ENCODE measurements at places on chromosomes 2 and 18.

DNA sequence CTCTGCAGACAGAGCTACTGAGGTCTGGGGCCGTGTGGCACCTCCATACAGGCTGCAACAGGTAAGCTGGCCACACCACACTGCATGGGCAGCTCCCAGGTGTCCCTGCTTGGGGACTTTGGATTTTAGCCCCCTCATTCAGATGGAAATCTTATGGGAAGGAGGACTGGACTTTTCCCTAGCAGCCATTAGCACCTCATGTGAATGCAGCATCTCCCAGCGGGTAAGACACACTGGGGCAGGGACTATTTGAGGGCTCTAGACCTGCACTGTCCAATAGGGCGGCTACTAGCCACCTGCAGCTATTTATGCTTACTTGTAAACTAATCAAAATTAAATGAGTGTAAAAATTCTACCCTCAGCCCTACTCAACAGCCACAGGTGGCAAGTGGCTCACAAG lies 34.2 kb upstream of the GLI2 start:
- DNase-seq = no peak

DNA sequence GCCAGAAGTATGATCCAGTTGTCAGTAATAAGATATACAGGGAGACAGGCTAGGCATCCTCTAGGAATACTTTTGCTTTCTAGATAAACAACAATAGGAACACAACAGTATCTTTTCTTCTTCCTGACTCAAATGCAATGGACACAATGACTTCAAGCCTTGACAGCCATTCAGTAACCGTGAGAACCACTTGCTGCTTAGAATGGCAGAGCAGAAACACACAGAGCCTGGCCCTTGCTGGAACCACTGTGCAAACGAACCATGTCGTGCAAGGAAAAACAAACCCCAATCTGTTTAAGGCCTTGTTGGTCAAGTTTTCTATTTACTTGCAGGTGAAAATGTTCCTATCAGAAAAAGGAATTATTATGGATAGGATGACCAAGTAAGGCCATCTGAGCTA lies 18.8 kb downstream of the TRIP12 start:
- no peak for DNase-seq

GRCh38 chr2:130824492-130825061 lies 12.1 kb upstream of the ARHGEF4 start:
- DNase-seq = peak; percentile 52

GRCh38 chr2:151534001-151534400 lies 124.3 kb downstream of the RIF1 start:
- no peak for DNase-seq

DNA sequence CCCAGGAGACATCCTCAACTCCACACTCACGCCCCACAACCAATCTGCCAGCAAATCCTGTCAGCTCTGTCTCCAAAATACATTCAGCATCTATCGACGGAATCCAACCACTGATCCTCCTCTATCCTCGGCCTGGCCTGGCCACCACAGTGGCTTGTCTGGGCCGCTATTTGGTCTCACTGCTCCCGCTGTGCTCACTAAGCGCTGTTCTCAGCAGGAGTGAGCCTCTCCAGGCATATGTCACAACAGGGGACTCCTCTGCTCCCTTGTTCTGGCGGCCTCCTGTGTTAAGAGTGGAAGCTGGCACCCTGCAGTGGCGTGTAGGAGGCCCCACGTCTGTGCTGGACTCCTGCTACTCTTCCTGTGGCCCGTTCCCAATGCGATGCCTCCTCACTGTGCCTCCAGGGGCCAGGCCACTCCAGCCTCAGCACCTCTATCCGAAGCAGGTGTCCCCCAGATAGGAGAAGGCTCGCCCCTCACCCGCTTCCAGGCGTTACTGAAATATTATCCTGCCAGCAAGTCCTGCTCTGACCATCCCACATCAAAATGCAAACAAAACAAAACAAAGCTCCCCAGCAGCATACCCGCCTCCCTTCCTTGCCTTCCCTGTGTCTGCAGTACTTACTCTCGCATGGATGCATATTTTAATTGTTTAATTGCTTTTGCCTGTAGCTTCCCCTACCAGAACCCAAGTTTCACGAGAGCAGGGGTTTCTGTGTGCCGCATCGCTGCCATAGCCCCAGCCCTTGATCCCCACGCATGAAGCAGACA lies 39.9 kb downstream of the CENPO start:
- no peak for DNase-seq

- no peak for DNase-seq
Measured at GRCh38 chr2:45889053-45889452, 237.6 kb downstream of the PRKCE start.

- no peak for DNase-seq
Measured at GRCh38 chr2:108139521-108139920, 100.2 kb upstream of the SULT1C3 start.

DNA sequence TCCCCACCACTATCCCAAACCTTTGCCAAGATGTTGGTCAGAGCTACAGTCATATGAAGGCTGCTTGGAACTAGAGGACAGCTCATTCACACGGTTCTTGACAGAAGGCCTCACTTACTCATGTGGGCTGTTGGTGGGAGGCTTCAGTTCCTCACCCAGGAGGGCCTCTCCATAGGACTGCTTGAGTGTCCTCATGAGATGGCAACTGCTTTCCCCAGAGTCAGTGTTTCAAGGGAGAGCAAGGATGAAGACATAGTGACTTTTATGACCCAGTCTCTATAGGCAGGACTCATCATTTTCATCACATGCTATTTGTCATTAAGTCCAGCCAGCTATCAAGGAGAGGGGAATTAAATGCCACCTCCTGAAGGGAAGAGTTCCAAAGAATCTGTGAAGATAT lies 33.4 kb upstream of the OLA1 start:
- no peak for DNase-seq

- no peak for DNase-seq
Measured at GRCh38 chr2:111706481-111707001, 177.5 kb downstream of the ANAPC1 start.

DNA sequence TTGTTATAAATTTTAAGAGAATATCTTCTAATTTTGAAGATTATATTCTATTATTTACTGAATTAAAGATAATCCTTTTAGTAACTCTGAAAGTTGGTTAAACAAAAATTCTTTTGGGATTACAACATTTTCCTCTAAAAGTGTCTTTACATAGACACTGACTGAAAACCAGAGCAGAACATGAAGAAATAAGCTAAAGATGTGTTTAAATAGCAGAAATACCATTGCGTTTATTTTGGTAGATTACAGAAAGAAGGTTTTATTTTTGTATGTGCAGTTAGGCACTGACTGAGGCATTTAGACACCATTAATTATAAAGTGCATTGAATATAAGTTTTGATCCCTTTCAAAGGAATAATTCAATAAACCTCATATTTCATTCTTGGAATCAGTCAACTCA lies 13.5 kb upstream of the NPC1 start:
- DNase-seq = no peak

DNA sequence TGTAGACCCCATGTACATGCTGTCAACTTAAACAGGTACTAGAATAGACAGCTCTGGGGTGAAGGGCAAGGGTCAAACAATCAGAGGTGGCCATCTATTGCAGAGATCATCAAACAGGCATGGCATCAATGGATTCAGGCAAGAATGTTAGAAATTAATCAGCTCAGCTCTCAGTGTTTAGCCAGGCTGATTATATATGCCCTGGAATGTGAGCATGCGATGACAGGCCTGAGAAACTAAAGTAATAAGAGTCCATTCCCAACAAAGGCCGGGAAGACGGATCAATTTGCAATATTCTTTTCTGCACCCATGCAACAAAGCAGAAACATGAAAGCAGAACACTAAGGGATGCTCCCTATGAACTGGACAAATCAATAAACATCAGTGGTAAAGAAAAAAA lies 380.5 kb upstream of the SPRED2 start:
- DNase-seq = no peak

GRCh38 chr2:42298996-42299754 lies 61.8 kb downstream of the COX7A2L start:
- no peak for DNase-seq

- no peak for DNase-seq
Measured at GRCh38 chr2:239955087-239955988, 69.8 kb downstream of the NDUFA10 start.

DNA sequence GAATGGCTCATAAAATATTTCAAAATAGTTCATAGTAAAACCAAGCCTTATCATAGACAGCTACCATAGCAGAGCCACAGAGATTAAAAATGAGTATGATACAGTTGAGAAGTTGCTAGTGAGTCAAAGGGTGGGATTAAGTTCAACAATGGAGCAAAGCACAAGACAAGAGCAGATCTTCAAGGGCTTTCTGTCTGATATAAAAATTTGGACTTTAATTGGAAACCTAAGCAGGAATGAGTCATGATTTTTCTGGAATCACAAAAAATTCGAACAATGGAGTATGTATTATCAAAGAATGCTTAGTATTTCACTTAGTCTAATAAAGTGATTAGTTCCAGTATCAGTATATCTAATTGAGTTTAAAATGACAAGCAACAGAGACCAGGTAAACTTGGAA lies 487.3 kb upstream of the NETO1 start:
- DNase-seq = no peak

GRCh38 chr18:50071397-50071796 lies 123.5 kb downstream of the MYO5B start:
- no peak for DNase-seq

GRCh38 chr2:194566907-194567660 lies 1089.9 kb upstream of the SLC39A10 start:
- DNase-seq = no peak

- no peak for DNase-seq
Measured at GRCh38 chr18:49081511-49082155, 130.9 kb upstream of the SMAD7 start.

GRCh38 chr2:112972423-112973086 lies 5.3 kb upstream of the IL36G start:
- no peak for DNase-seq

- DNase-seq = no peak
Measured at GRCh38 chr18:79203017-79203605, 133.9 kb downstream of the ATP9B start.

GRCh38 chr2:177629357-177630024 lies 236.9 kb downstream of the AGPS start:
- DNase-seq = no peak

DNA sequence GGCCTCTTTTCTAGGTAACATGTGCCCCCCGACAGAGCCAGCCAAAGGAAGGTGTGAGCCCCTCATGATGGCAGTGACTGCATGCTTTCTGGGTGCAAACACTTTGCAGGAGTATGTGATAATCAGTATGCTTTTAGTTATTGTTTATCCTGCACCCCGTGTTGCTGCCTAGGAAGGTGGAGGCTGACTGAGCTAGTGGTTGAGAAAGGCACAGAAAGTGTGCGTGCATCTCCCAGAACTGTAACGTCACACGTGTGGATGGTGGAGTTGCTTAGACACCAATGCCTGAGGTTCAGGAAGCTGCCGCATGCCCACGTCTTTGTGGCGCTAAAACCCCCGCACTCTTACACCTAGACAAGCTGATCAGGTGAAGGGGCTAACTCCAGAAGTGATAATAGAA lies 580 bp downstream of the MC2R start:
- no peak for DNase-seq

DNA sequence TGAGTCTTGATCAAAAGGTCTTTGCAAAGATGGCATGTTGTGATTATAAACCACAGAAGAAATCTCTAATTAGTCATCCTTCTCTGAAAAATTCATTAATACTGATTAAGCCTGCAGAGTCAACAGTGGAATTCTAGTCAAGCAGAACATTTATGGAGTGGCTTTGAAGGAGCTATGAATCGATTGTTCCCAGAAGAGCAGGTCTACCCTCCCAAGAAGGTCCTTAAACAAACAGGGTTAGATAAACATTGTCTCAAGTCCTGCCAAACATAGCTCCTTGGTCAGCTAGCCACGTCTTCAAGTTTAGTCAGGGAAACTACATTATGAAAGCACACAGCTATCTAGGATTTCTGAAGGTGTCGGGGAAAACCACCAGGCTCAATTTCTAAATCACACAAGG lies 88.9 kb downstream of the ITGA4 start:
- no peak for DNase-seq

Measured in caudate nucleus (tissue), 63 donors.